ENCODE measurements at places on chromosomes 5 and 9. TPM values are rescaled to one million over a fixed set of nuclear protein-coding genes. Genes with fewer than 3 reads are reported as not detected.
A peak's percentile ranks its signal among the peaks of the same experiment; 100 is the strongest.

- DNase-seq: peak; percentile 45
Observed at GRCh38 chr5:60210810-60211209, 317.3 kb upstream of the PDE4D start.

DNA sequence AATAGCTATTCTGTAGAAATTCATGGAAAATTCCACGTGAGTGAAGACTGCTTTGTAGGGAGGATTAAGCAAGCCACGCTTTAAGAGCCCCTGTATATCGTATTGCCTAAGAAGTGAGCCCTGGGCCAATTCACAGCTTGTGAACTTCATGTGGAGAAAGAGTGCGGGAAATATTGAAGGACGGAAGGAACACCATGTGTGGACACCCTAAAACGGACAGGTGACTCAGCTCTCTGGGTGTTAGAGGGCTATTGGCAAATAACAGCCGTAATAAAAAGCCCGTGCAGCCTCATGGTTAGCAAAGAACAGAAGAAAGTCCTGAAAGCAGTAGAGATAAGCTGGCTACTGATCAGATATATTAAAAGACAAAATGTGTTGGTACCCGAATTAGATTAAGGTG lies 26.4 kb downstream of the ZNF366 start:
- DNase-seq: no peak

DNA sequence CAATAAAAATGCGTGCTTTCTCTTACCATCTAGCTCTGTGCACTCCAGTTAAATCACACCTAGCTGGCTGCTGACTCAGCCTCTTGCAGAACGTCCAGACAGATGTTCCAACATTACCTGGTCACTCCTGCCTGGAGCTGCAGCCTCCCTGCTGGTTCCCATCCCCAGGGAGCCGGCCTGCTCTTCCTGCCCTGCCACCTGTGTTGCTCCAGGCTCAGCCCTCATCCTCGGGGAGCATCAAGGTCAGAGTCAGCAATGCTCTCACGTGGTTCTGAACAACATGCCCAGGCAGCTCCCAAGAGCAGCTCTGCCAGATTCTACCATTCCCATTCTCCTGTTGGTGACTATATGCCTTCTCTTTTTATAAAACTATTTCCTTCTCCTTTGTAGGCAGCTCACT lies 81.3 kb downstream of the GADD45G start:
- DNase-seq: no peak

DNA sequence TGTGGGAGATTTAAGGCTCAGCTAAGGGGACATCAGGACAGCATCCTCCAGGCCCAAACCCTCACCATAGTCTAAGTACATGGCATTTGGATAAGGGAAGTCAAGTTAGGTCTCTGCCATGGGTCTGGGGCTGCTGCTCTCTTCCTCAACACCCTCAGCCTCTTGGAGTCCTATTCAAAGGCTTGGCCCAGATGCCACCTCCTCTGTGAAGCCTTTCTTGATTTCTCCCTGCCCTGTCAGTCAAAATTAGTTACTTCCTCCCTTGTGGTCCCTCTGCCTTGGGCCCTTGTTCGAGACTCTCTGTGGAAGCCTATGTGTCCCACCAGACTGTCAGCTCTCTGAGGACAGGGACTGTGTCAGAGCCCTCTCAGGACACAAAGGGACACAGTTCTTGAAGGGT lies 17.7 kb upstream of the DAB2IP start:
- DNase-seq: no peak

DNA sequence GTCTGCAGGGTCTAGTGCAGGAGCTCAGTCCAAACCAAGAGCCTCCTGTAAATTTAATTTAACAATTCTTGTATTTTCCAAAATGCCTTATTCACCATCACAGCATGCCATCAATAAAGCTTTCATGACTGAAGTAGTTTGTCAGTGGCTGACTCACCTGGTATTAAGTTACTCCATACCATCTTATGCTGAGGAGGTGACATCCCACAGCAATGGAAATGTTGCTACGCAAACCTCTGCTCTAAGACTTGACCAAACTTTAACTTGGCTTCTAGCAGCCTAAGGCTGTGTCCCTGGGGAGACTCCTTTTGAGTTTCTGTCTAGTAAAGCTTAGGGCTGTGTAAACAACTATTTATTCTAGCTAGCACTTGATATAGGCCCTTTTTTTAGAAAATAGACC lies 1231.3 kb upstream of the CDH18 start:
- DNase-seq: no peak

- no peak for DNase-seq
Observed at GRCh38 chr9:112831281-112831851, 59.3 kb downstream of the SLC46A2 start.

DNA sequence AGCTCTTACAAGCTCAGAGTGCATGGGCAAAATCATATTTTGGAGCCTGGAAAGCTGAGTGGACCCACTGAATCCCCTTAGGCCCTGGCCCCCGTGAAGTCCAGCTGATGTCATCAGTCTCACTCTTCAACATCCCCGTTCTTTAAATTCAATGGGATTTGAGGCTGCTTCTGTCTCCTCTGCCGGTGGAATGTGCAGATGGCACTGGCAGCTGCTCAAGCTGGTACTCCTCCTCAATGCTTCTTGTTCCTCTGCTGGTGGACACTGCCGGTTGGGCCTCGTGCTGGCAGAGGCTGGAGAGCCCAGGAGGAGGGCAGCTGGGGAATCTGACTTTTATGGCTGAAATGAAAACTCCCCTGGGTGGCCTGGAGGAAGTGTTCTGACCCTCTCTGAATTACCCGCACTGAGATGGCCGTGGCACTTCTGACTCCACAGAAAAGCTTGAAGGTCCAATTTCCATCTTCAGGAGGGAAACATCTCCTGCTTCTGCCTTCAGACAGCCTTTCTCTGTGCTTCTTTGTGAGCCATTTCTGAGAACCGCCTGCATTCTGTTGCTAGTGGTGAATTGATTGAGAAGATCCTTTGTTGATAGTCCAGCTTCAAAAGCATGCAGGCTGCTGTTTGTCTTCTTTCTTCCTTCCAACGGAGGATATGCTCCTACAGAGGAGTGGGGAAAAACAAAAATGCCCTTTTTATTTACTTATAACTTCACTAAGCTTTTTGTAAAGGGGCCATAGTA lies 298.9 kb downstream of the TMEM38B start:
- DNase-seq: no peak

- DNase-seq: no peak
Observed at GRCh38 chr5:14385019-14385418, 196.6 kb upstream of the OTULINL start.

DNA sequence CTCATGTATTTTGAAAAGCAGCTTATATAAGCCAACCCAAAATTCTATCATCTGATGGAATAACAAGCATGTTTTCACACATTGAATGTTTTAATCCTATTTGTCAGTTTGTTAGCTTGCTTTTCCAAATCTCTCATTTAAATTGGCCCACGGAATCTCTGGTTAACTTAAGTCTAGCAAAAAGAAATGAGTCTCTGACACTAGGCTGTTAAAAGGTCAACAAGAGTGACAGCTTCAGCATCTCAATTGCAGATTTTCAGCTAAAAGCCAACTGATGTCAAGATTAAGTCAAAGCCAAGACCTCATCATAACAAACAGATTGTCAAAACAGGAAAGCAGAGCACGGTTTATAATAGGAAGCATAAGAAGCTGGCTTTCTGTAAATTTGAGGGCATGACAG lies 49.4 kb upstream of the CDH9 start:
- DNase-seq: no peak

DNA sequence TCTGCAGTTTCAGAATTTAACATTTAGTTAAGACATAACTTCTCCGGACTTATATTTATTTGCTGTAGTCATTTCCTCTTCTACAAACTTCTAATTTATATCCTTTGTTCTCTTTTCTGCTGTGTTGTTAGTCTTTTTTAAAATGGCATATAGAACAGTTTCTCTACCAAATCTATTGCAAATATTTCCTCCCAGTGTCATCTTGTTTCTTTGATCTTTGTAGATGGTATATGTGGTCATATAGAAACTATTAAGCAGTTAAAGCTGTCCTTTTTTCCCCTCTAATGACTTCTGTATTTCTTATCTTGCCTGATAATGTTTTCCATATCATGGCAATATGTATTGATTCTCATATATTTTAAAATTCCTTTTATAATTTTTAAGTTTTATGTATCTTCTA lies 264.5 kb downstream of the MCTP1 start:
- no peak for DNase-seq

DNA sequence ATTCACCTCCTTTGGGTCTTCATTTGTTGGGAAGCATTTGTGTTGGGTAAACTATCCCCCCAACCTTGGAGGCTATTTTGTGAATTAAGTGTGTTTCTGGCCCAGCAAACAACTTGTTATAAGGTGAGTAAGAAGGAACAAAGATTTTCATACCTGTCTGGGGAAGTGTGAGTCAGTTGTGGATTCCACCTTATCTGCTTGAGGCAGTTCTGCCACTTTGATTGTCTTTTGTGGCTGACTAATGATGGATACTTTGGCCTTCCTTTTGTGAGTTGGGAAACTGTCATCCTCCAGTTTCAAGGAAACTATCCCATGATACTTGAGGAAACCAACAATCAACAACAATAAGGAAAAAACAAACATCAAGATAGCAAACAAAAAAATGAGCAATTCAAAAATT lies 24.6 kb upstream of the CER1 start:
- no peak for DNase-seq

DNA sequence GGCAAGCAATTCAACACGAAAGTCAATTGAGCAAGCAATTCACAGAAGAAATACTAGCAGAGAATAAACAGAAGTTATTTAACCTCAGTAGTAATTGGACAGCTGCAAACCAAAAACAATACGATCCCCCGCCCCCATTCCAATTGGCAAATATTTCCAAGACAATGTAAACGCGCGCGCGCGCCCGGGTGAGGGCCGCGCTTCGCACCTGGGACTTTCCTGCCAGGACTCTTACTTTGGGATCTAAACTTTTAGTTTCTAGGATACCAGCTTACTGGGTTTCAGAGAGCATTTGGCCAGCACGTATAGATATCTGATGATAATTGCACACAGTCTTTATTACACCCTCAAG lies 8.6 kb downstream of the RUFY1 start:
- DNase-seq: peak; percentile 93

DNA sequence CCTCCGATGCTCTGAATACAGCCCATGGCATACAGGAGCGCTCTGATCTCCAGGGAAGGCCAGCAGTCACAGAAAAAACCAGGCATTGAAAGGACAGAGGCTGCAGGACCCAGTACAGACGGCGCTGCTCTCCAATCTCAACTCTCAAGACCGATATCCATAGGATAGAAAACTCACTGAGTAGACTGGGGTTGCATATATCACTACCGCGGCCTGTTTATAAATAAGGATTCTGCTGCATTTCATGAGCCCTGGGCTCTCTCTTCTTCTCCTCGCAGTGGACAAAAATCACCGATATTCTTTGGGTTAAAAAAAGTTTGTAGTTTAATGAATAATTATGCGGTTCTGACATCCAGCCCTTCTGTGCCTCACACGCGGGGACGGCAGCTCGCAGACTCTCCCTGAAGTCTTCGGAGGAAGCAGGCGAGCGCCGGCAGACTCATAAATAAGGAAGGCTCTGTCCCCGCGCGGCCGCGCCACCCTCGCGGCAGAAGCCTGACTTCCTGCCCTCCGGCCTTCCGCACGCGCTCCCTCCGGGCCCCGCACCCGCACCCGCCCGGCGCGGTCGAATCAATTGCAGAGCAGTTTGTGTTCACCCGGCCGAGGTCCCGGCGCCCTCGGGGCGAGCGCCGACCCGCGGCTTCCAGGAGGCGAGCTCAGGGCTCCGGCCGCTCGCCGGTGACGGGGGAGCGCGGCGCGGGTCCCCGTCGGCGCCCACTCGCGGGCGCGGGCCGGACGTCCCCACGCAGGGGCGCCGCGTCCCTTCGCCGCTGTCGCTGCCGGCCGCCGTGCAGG lies at the start of gene FAM78A:
TSS of gene FAM78A (minus strand) at position 417 of the 795 bp plus-strand sequence. CDS start at position 86, 331 bp downstream.
- DNase-seq: peak; percentile 69

- no peak for DNase-seq
Observed at GRCh38 chr5:147403651-147404640, 105.9 kb downstream of the DPYSL3 start.

DNA sequence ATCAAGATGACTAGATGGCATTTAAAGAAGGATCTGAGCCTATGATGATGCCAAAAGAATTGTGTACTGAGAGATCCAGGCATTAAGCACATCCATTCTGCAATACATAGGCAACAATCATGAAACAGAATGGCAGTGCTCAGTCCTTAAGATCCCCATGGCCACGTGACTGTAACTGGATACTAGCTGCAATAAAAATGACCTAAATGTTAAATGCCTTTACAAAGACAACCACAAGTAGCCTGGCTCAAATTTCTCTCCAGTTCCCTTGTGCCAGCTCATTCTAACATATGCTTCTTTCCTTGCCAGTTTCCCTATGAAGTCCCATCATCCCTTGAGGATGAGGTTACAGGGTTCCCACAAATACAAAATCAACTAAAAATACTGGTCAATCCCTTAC lies 148.3 kb upstream of the GHR start:
- peak; percentile 50 for DNase-seq

DNA sequence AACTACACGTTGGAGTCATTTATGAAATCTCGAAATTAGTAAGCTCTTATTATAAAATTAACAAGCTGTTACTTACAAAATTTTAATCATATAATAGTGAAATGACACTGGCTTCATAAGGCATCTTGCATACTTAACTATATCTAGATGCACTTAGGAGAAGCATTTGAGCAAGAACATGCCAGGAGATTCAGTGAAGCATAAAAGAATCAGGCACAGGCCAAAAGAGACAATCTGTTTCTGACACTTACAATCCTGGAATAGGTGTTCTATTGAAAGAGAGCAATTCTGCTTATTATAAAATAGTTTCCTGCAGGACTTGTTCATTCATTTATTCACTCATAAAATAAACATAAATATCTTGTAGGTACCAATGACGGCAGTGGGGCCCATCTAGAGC lies 1152.2 kb upstream of the CDH6 start:
- no peak for DNase-seq

DNA sequence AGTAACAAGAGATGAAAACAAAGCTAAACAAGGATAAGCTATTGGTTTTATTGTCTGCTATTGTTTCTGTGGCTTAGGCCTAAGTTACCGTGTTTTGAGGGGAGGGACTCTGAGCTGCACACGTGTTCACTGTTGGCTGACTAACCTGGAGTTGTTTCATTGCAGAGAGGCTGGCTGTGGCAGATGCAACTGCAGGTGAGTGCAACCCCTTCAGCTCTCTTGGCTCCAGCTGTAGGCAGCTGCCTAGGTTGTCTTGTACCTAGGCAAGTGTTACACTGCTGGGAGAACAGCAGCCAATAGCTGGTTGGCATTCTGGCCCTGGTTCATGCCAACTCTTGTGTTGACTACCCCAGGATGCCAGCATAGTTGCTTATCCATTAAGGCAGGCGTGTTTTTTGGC lies 17.6 kb upstream of the MATR3 start:
- DNase-seq: no peak

GRCh38 chr5:56406838-56407237 lies 173.7 kb upstream of the ANKRD55 start:
- DNase-seq: no peak

MZB1 gene
- 1.6 TPM for total RNA-seq

SLC1A1 gene
- total RNA-seq: 8.8 TPM

SCGB3A2 gene
- 36.1 TPM for total RNA-seq

RIGI gene
- 14.2 TPM for total RNA-seq

POLK gene
- total RNA-seq: 14.5 TPM

RNF208 gene
- total RNA-seq: 1.9 TPM

NOP16 gene
- total RNA-seq: 43.4 TPM

DRD1 gene
- not detected for total RNA-seq

PRLR gene
- total RNA-seq: 1.4 TPM

SOX30 gene
- total RNA-seq: 1.4 TPM

VCAN gene
- 404 TPM for total RNA-seq

SLC46A2 gene
- not detected for total RNA-seq
